ENCODE measurements at places on chromosomes 13 and 19.

- no peak for DNase-seq
These were observed 14.4 kb downstream of the MICOS13 start for GRCh38 chr19:5665781-5666513.

DNA sequence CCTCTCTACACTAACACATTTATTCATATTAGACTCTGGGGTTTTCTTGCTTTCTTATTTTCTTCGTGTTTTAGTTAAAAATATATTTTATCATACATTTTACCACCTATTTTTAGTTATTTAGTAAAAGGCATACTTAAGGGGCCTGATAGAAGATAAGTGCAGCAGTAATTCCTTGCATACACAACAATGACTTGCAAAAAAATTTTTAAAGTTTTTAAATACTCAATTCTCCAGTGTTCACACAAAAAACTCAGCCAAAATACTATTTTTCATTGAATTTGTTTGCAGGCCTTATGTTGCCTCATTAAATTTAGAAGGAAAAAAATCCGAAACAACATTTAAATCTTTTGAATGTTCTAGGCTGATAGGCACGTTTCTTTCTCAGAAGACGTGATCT, 2431.7 kb downstream of the PCDH9 start:
- no peak for DNase-seq

GRCh38 chr19:41332000-41332399, 21.7 kb downstream of the TGFB1 start:
- no peak for DNase-seq

GRCh38 chr19:41296433-41296871, 13.5 kb upstream of the CCDC97 start:
- DNase-seq, result no peak

- DNase-seq, result peak; percentile 15
These were observed 249.1 kb downstream of the GPC5 start for GRCh38 chr13:91647361-91647990.

GRCh38 chr19:50830266-50831025, 2.9 kb downstream of the KLK15 start:
- DNase-seq, result no peak

DNA sequence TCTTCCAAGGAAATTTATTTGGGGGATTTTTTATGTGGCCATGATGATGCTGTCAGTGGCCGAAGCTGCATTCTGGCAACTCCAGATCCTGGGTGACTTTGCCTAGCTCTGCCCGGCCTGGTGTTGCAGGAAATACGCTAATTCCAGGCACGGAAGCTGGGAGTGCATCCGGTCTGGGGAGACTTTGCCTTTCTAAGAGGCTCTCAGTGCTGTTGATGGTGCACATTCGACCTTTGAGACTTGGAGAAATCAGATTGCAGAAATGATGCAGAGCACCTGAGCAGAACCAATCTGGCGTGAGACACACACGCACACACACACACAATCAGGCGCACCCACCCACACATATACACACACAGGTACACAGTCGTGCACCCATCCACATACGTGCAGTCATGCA, 5.9 kb upstream of the TMEM255B start:
- no peak for DNase-seq
